ENCODE measurements at places on chromosomes 6 and 20.
A peak's percentile ranks its signal among the peaks of the same experiment; 100 is the strongest.

- DNase-seq = no peak
Measured at GRCh38 chr20:18380908-18381529, 85.8 kb downstream of the DZANK1 start.

DNA sequence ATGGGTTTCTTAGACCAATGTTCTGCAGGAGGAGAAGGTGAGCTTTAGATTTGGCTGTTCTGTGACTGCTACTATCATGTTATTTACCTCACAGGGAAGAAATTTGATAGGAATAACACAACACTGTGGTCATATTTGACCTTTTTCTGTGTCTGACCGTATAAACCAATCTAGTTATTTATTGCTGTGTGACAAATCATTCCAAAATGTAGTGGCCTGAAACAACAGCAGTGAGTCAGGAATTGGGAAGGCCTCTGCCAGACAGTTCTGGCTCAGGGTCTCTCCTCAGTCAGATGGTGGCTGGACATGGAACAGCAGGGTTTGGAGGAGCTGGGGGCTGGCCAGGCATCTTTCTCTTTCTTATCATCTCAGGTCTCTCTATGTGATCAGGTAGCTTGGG is 33.0 kb downstream of the RIPOR2 start:
- DNase-seq = no peak

DNA sequence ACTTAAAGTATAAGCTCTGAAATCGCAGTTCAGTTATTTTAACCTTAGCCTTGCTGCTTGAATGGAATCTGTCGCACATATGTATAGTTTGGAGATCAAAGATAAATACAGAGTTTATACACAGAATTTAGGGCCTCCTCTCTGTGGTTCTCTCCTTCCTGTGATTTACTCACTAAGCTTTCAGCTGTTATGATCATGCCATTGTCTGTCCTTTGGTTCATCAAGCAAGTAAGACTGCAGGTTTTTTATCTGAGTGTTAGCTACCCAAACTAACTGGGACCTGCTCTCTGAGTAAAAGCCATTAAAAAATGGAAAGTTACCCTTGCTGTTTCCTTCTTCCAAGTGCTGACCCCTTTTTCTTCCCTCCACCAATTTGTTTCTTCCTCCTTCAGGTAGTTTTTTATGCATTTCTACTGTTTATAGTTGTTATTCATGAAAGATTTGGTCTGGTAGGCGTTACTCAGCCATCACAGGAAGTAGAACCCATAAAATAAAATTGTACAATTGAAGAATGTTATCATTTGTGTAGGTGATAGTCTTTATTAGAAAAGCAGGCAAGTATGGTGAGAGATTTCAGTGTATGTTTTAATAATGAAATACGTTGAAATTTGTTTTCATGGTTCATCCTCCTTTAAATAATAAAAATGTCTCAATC is 33.7 kb upstream of the SUMO4 start:
- no peak for DNase-seq

GRCh38 chr6:138188278-138188941 is 26.7 kb downstream of the ARFGEF3 start:
- DNase-seq = no peak

- no peak for DNase-seq
Measured at GRCh38 chr6:146984251-146984924, 219.8 kb upstream of the STXBP5 start.

GRCh38 chr6:44072959-44073611 is 54.2 kb downstream of the MRPL14 start:
- no peak for DNase-seq

- no peak for DNase-seq
Measured at GRCh38 chr6:130755368-130756034, 71.7 kb upstream of the SMLR1 start.

DNA sequence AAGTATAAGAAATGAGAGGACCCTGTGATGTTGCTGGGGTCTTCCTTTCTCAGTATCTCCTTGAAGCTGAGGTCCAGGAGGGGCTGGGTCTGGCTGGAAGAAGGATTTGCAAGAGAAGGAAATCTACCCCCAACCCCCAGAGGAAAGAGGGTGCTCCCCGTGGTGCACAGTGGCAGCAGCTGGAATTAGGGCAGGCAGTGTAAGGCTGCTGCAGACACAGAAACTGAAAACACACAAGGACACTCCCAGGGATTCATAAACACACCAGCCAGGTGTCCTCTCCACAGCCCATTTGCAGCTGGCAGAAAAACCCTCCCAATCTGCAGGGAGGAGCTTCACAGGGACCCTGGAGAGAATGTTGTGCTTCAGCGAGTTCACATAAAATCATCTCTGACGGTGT is 297.2 kb downstream of the CDH26 start:
- DNase-seq = no peak

GRCh38 chr20:48797275-48797825 is 30.4 kb downstream of the PREX1 start:
- no peak for DNase-seq

GRCh38 chr20:2798814-2799213 is 1.6 kb downstream of the CPXM1 start:
- no peak for DNase-seq

DNA sequence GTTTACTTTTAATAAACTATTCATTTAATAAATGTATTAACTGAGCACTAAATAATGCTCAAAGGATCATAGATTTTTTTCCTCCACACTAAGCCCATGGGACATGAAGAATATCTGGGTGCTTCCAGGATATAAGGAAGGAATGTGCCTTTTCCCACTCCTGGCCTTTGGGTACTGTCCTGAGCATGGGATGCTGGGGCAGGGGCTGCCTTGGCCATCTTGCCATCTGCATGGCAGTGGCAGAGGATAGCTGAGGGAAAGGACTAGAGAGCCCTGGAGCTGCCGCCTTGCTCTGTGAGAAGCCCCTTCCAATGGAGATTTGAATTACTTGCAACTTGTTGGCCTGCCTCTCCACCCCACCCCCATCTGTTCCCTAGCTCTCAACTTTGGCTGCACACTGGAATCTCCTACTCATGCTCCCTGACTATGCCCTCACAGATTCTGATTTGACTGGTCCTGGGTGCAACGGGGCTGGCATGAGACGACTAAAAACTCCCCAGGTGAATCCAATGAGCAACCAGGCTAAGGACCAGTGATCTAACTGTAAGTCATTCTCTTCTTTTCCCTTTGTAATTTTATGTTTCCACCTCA is 15.6 kb downstream of the DDRGK1 start:
- DNase-seq = no peak

- peak; percentile 33 for DNase-seq
Measured at GRCh38 chr6:89818977-89819335, 638 bp downstream of the MDN1 start.

DNA sequence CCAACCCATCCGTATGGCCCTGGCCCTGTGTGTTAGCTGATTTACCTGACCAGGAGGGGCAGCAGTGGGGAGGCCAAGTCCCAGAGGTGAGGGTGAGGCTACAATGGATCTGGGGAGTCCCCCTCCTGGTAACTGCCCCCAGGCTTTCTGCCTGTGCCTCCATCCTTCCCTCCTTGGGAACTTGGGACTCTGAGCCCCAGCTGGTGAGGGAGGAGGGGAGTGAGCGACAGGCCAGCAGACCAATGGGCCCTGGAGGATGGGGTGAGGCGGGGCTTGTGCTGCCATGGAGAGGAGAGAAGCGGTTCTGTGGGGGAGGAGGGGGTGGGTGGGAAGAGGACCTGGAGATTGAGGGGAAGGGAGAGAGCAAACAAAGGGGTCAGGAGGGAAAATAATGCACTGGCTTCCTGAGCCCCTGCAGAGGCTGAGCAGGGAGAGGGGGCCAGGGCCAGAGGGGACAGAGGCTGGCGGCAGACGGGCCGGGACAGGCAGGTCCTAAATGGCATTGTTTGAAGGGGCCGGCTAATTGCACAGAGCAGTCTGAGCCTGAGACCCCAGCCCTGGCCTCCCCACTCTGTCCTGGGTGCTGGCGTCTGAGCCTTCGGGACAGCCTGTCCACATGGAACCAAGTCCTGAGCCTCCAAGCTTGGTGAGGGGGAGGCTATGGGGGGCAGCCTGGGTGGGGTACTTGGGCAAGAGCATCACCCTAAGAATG is 17.5 kb downstream of the DNMT3B start:
- no peak for DNase-seq

GRCh38 chr20:36303020-36303595 is 3.0 kb upstream of the DLGAP4 start:
- DNase-seq = no peak

DNA sequence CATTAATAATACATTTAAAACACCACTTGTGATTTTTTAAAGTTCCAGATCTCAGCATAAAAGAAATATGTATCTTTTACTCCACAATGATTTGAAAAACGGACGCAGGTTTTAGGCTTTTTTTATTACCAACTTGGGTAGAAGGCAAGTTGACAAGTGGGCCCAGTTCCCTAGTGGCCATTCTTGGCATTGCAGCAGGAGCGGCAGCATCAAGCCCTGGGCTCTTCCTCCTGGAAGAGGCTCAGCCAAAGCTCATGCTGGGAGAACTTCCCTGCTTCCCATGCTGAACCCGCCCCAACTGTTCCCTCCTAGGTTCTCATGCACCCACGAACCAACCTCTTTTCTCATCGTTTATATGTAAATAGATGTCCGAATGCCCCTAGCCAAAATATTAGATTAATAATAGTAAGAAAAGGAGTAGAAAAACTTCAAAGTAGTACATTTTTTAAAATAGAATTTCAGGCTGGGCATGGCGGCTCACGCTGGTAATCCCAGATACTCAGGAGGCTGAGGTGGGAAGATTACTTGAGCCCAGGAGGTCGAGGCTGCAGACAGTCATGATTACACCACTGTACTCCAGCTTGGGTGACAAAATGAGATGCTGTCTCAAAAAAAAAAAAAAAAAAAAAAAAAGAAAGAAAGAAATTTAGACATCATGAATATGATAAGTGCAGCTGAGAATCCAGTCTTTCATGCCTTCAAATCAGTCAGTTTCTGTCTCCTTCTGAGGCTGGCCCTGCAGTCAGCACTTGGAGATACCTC is 18.2 kb upstream of the MYB start:
- no peak for DNase-seq

GRCh38 chr6:15062516-15063252 is 183.2 kb upstream of the JARID2 start:
- DNase-seq = no peak

DNA sequence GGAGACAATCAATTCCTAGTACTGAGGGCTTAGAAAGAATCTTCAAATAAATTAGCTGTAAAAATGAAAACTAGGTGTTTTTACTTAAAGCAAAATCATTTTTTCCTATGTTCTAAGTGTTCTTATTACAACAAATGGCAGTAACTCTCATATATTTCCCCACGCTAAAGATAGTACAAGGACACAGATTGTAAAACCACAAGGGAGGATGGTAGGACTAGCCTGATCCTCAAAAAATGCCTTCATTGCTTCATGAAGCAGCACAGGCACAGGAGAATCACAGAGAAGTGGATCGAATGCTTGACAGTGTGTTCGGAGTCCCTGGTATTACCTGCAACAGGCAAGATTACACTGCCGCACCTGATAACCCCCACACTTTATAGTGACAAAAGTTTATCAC is 58.5 kb downstream of the SAMD3 start:
- no peak for DNase-seq

DNA sequence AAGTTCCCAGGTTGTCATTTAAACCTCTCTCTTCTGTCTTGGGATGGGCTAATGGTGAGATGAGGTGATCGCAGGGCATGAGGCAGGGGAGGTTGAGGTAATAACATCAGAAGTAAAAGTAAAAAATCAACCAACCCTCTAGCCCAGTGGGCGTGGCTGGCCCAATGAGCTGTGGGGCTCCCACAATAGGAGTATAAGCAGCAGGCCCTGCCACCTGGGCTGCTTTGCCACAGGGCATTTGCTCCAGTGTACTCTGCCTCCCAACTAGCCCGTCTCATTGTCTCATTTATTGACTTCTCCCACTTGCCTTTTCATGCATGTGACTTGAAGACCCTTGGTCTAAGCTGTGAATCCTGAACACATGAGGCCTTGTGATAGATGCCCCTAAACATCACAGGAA is 62.8 kb downstream of the PHACTR3 start:
- DNase-seq = no peak

DNA sequence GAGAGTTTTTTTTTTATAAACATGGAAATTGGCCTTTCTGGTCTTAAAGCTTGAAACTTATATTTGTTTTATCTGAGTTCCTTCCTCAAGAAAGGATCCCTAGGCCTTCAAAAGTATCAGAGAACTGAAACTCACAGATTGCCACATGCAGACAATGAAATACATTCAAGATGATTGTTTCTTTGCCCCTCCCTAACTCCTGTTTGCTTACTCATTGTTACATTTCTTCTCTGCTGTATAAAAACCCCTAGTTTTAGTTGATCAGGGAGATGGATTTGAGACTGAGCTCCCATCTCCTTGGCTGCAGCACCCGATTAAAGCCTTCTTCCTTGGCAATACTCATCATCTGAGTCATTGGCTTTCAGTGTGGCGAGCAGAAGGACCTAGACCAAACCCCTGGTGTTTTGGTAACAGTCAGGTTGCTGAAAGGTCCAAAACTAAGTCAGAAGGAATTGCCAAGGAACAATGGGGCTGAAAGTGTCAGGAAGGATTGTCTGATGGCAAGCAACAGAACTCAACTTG is 132.3 kb upstream of the SULF2 start:
- DNase-seq = no peak

- no peak for DNase-seq
Measured at GRCh38 chr6:150636808-150637207, 37.1 kb downstream of the PLEKHG1 start.

- no peak for DNase-seq
Measured at GRCh38 chr6:162683135-162683534, 44.4 kb downstream of the PRKN start.

DNA sequence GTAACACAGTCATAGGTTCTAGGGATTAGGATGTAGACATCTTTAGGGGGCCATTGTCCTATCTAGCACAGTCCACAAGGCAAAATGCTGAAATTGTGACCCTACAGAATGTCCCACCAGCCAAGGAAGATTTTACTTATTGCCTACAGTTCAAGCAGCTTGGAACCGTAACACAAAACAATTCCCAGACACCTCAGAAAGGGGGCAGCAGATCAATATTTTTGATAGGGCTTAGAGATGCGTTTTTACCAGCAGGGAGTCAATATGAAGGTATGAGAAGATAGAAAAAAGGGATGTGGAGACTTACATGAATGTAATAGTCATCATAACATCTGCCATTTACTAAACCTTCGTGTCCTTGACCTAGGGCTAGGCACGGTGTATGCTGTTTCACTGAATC is 81.0 kb downstream of the TMEM170B start:
- no peak for DNase-seq

GRCh38 chr20:8621001-8621400 is 447.9 kb upstream of the PLCB4 start:
- no peak for DNase-seq

- DNase-seq = no peak
Measured at GRCh38 chr20:46488451-46488850, 24.9 kb downstream of the ZNF334 start.

DNA sequence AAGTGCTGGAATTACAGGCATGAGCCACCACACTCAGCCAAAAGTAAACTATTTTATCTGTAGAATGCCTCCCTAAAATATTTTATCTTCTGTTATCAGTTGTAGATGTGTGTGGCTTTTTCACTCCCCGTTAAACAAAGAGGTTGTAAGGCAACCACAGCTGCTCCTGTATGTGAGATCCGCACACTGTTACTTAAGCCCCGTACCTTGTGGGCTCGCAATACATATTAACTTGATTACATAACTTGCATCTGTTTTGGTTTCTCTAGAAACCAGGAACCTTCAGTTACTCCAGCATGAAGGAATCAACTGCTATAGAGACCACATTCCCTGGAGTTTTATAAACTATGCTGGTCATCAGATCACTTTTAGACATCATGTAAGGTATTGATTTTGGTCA is 420.1 kb upstream of the SLC35B3 start:
- no peak for DNase-seq

GRCh38 chr6:28977341-28978132 is 27.6 kb downstream of the ZNF311 start:
- DNase-seq = no peak

All from KG1 (cell line).